Stimulated activated CD8-positive, alpha-beta memory T cell treated with anti-CD3 and anti-CD28 coated beads, Interleukin-4, amount 100 ng/mL, for 4 hours (primary cell): ENCODE measurements at places on chromosomes 4 and X.

GRCh38 chr4:104235967-104236366 is 258.7 kb downstream of the CXXC4 start:
- DNase-seq = no peak

DNA sequence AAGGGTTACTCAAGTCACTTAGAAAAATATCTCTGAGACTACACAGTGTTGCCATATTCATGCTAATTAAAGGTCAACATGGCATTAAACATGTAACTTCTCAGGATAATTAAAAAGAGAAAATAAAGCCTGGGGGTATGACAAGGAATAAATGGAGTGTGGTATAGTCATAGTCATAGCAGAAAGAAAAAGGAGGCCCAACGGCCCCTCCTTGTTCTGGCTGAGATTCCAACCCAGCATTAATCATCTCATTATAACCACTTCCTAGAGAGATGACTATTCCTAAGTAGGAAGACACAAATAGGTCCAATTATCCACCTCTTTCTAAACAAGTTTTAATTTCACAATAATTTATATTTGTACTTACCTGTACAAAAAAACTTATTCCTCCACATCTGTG is 778.4 kb upstream of the AADAT start:
- no peak for DNase-seq

DNA sequence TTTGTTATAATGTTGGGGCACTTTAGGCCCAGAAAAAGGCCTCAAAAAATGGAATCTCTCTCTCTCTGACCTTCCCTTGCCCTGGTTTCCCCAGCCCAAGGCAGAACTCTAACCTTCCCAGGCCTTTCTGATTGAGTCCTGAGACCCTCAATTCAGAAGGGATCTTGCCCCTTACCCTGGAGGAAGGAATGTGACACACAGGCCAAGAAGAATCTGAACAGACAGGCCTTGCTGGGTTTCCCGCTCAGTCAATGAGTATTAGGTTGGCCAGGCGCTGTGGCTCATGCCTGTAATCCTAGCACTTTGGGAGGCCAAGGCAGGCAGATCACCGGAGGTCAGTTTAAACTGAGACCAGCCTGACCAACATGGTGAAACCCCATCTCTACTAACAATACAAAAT is 27.6 kb downstream of the ELOVL6 start:
- DNase-seq = no peak

DNA sequence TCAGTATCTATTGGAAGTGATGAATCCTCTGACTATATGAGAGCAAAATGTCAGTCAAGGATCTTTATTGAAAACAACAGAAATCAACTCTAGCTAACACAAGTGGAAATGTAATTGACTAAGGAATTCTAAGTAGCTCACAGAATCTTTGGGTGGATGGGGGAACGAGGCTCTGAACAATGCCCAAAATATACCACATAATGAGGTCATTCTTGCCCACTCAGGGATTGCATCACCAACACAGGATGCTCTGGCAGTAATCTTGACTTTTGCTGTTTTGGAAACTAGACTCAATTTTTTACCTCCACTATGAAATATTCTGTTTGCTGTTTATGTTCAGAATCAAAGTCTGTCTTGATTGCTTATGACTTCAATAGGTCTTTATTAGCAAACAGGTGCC is 127.4 kb upstream of the UNC5C start:
- DNase-seq = no peak

DNA sequence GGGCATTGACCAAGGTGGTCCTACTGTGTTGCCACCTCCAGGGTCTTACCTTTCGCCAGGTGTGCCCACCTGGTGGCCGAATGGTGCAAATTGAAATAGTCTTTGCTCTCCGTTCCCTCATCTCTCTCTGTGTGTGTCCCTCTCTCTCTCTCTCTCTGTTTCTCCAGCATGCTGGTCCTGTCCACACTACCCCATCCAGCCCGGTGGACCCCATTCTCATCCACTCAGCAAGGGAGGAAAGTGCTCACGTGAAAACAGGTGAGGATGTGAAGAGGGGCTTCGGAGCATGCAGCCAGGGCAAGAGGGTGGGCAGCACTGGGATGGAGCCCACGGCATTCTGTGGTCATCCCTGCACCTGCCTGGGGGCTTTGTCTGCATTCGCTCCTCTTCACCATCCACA is 150.1 kb downstream of the CRLF2 start:
- no peak for DNase-seq

DNA sequence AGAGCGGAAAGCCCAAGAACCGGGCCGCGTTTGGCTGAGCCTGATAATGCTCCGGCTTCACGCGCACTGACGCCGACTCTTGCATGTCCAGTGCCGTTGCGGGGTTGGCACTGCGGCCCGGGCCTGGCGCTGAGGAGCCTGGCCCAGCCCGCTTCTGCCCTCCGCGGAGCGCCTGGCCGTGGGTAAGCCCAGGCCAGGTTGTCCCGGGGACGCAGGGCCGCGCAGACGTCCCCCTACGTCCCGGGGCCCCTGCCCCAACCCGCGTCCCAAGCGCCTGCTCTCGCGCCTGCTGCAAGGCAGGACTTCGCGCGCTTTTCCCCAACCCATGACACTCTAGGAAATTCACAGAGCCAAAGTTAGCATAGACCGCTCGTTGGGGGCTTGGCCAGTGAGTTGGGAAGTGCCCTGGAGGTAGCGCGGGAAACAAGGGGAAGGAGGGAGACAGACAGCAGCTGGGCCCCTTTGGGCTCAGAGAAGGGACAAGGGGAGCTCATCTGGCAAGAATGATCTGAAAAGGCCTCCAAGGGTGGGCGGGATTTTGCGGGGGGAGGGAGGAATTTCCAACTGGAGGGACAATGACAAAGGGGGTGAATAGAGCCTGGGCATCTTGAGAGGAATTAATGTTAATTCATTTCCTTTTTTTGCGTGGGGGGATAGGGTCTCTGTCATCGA is 665 bp upstream of the LRPAP1 start:
- no peak for DNase-seq

DNA sequence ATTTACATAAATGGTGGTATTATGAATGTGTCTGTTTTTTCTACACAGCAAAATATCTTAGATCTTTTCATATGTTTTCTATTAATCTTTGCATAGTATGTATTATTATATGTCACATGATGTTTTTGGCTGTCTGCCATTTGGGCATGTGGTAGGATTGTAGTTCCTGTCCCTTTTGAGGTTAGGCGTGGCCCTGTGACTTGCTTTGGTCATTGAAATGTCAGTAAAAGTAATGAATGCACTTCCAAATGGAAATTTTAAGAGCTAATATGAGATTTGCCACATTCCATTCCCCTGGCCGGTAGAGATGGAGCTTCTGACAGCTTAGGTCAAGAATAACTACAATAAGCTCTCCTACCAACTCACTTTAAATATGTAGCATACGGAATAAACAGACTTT is 45.1 kb downstream of the JADE3 start:
- DNase-seq = no peak

DNA sequence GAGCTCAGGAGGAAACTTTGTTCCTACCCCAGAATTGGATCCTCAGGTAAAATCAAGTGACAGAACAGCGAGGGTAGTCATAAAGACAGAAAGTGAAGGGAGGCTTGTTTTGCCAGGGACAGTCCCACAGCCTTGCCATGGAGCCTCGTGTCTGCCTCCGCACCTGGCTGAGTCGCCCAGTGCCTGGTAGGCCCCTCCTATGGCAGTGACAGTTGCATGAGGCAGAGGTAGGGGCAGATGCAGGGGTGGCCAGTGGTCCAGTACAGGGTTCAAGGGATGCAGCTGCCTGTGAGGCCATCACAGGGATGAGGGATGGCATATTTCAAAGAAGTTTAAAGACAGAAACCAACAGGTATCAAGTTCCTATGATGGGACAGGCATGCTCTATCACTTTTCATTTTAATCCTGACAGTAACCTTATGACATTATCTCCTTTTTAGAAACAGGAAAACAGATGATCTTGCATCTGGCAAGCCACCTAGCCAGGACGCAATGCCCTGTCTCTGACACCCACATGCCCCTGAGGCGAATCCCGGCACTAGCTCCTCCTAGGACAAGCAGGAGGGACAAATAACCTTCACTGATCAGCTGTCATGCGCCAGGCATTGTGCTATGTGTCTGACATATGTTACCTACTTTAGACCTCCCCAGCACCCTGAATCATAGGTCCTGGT is 127.4 kb upstream of the ENPP6 start:
- no peak for DNase-seq
